ENCODE measurements at places on chromosomes 1 and 21. TPM values are rescaled to one million over a fixed set of nuclear protein-coding genes. Genes with fewer than 3 reads are reported as not detected.

DCST1 gene
- total RNA-seq = 0.24 TPM

DNA sequence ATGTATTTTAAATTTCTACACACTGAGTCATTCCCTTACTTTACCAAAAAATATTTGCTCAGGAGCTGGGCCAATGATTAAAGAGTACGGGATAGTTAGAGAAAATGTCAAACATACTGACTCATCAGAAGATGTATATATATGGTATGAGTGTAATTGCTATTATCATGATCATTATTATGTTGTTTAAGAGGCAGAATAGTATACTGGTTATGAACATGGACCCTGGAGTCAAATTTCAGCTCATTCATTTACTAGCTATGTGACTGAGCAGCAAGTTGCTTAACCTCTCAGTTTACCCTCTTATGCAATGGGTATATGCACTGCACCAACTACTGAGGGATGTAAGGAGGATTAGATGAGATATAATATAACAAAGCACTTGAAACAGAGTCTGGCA is 41.2 kb upstream of the USH2A start:
- DNase-seq = no peak

DNA sequence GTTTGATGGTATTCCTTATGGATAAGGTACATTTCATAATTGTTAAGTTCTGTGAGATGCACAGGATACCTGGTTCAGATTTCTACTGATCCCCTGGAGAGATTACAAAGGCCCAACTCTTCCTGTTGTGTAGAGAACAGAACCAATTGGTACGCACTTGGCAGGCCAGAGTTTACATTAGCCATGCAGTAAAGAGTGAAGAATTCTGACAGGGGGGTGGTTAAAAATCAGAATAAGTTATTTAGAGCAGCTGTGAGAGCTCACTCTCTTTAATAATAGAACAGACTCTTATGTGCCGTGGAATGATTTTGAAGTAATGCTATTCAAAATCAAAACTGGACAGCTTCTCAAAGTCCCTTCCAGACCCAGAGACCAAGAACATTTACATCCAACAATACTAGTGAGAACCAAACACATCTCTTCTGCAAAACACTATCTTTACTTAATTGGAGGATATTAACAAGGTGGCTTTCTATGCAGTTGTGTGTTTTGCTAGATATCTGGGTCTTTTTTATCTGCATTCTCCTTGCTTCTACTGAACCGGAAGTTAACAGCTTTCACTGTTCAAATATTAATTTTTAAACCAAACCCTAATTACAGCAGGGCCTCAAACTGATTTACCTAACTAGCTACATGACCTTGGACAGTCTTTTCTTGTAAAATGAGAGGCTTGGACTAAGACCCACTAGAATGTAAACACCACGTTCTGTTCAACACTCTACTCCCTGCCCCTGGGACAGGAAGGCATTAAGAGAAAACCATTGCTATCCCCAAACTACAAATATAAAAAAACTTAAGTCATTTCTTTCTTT is 4.0 kb downstream of the USP24 start:
- no peak for DNase-seq

GRCh38 chr1:117067533-117068370 is 7.6 kb downstream of the TTF2 start:
- peak; percentile 52 for DNase-seq

- peak; percentile 99 for DNase-seq
These were observed 25.3 kb upstream of the PEF1 start for GRCh38 chr1:31669786-31670592.

GRCh38 chr1:79549201-79549600 is 542.7 kb upstream of the ADGRL4 start:
- no peak for DNase-seq

DNA sequence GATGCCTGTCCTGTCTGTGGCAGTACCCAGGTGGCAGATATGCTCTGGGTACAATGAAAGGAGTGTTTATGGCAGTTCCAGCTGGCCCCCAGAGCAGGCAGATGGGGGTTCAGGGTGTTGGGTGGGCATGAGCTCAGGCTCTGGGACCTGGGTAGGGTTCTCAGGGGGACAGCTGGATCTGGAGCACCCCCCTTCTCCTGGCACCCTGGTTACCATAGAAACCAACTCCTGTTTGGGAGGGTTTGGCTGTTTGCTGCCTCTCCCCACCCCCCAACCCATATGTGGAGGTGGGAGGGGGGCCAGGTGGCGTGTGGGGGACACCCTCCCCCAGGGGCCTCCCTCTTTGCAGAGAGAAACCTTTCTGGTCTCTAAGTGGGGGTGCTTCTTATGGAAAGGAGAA is 7.1 kb downstream of the FOXO6 start:
- no peak for DNase-seq

DNA sequence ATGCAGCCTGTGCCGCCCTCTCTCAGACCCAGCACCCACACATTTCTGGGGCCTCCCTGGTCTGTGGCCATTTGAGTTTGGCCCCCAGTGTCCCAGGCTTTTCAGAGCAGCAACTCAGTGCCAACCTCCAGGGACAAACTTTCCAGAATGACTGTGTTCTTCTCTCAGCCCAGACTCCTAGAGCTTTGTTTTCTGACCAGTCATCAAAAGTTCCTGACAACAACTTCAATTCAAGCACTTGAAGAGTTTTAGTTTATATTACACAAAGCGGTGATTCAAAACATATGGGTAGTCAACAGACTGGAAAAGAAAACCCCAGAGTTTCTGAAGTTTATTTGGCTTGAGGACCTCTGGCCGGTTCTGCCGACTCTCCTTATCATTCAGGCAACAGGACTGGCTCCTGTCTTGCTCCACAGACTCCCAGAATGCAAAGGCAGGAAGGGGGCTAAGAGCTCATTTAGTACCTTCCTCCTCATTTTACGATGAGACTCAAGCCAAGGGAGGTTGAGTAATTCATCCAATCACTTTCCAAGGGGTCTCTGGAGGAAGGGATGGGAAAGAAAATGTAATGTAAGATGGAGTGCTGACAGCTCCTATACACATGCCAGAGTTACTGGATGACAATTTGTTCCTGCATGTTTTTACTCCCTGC is 27.0 kb upstream of the TIAM1 start:
- DNase-seq = peak; percentile 51

GRCh38 chr1:200150721-200151120 is 123.2 kb downstream of the NR5A2 start:
- DNase-seq = peak; percentile 80

C1QB gene
- 176 TPM for total RNA-seq

- DNase-seq = no peak
These were observed 507.0 kb downstream of the AJAP1 start for GRCh38 chr1:5161372-5161771.

PADI2 gene
- total RNA-seq = 0.13 TPM

- no peak for DNase-seq
These were observed 37.9 kb downstream of the CXADR start for GRCh38 chr21:17550671-17551308.

- DNase-seq = peak; percentile 68
These were observed 375.7 kb upstream of the CAMK1G start for GRCh38 chr1:209207701-209208286.

- DNase-seq = peak; percentile 73
These were observed 27.8 kb downstream of the NTPCR start for GRCh38 chr1:232978091-232978634.

DNA sequence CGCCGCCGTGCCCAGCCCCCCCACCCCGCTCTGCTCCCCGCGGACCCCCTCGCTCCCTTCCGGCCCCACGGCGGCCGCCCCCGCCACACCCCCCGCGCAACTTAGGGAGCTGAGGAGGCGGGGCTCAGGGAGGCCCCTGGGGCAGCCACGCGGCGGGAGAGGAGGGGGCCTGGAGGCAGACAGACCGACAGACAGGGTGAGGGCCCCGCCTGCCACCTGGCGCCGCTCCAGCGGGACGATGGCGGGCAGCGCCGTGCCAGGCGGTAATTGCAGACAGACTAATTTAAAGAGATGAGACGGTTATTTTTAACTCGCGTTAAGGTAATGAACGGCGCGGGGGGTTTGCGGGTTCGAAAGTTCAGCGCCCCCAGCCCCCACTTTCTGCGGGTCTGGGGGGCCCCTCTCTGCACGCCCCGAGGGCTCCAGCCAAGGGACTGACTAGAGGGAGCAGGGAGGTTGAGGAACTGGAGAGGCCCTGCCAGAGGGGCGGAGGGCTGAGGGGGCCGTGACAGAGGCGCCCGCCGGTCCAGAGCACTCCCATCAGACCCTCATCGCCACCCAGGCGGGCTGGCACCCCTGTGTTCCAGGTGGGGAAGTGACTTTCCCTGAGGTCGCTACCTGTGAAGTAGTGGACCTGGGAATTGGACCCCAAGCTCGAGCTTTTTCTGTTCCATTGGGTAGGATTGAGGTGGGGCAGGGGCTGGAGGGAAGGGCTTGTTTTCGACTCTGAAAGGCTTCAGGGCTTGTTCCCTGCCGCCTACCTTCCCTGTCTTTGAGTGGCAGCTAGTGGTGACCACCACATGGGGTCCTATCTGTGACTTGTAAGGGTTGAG is 5.4 kb downstream of the FOXO6 start:
- DNase-seq = peak; percentile 54

DNA sequence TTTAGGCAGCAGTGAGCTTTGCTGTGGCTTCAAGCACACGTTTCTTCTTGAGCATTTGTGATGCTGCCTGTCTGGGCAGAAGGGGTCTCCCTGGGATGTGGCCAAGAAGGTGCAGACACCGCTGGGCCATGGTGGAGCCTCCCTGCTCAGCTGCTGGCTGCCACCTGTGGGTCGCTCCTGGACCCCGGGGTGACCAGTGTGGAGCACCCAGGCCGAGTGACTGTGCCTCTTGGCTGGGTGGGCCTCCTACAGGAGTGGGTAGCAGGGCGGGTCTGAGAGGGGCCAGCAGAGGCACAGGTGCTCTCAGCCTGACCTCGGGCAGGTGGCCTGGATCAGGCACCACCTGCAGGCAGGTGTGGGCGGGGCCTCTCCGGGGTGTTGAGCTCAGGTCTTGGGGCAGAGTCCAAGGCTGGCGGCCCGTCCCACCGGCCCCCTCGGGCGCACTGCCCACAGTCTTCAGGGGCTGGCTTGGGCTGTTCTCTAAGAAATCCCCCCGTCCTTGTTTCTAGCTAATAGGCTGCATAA is 42.0 kb upstream of the COL6A1 start:
- DNase-seq = no peak

DNA sequence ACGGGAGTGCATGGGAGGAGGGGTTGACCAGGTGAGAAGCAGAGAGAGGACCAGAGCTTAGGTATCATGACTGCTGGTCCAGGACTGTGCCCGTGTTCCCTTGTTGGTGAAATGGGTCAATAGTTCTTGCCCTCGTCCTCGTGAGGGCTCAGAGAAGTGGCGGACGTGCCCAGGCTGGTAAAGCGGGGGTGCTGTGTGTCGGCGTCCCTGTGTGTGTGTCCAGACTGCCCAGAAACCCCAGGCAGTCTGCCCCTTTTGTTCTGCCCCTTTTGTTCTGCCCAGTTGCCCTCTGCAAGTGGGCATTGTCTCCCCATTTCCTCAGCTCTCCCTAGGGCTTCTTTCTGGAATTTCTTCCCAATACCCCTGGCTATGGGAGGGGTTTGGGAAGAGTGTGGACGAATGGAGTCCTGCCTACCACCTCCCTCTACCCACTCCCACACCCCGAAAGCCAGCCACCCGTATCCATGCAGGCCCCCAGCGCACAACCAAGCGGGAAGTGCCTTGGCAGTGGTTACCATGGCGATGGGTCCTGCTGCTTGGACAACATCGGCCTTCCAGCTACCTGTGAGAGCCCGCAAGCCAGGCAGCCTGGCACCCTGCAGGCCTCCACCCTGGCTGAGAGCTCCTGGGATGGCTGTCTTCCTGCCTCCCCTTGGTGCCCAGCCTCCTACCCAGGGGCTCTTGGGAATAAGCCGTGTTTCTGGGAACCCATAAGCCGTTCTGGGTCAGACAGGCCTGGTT is 34.7 kb downstream of the ACOT11 start:
- DNase-seq = peak; percentile 89

DNA sequence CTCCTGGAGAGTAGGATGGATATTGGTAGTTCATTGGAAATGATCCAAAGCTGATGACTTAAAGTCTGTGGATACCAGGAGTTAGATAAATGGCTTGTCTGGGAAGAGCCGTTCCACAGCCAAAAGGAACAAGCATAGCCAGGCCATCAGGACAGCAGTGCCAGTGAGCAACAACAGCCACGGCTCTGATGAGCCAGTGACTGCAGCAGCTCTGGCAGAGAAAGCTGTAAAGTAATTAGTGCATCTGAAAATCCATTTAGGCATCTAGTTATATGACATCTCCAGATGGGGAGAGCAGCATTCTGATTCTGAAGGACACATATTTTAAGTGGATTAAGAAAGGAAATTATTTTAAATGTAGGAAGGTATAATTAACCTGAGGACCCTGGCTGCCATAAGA is 256.2 kb upstream of the PLXNA2 start:
- no peak for DNase-seq

DNA sequence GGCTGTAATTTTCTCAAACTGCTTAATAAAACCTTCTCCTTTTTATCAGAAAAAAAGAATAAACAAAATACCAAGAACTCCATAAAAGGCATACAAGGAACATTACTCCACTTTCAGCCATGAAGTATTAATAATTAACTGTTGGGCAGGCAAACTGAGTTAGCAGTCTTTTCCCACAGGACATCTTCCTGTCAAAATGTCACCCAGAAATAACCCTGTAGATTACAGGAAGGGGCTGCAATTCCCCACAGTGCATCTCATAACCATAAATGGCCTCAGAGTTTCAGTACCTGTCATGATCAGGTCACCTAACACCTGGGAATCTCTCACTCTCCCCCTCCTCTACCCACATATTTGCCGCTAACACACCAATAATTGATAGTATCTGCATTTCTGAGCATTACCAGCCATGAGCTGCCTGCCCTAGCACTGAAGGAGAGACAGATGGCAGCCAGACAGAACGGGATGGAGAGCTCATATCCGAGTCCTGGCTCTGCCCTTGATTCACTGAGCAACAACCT is 475.0 kb downstream of the SMYD3 start:
- no peak for DNase-seq

DNA sequence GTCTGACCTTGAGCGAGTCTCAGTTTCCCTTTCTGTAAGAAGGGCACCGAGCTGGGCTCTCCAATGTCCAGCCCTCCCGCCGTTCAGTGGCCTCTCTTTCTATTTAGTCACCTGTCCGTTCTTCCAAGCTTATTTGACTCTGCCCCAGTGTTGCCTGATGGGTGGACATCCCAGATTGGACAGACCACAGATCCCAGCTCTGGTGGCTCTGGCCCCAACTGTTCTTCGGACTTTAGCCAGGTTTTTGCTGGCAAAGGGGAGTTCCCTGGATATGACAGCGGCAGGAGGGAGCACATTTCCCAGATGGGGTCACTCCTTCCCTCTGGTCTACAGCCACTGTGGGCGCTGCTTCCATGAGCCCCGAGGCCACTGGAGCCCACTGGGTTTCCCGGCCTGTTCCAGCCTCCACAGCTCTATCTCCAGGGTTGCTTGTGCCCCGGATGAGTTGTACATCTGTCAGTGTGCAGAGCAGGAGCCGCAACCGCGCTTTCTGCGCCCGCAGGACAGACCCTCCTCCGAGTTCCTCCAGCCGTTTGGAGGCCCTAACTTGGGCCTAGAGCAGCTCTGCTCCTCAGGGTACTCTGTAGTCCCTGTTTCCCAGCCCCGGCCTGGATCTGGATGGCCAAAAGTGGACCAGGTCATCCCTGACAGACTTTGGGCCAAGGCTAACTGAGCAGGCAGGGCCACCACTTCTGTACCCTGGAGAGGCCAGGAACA is 3.8 kb downstream of the DMBX1 start:
- no peak for DNase-seq

GRCh38 chr21:28066076-28066475 is 926.6 kb downstream of the LTN1 start:
- DNase-seq = no peak

CLDN17 gene
- total RNA-seq = not detected
